Activated CD4-positive, alpha-beta T cell treated with anti-CD3 and anti-CD28 coated beads, Interleukin-2, Interleukin-6, amounts not matched to agents 100 ng/mL and 50 ng/mL, durations not matched to agents 16 hours and 8 hours (primary cell): ENCODE measurements at places on chromosomes 6 and 20.

DNA sequence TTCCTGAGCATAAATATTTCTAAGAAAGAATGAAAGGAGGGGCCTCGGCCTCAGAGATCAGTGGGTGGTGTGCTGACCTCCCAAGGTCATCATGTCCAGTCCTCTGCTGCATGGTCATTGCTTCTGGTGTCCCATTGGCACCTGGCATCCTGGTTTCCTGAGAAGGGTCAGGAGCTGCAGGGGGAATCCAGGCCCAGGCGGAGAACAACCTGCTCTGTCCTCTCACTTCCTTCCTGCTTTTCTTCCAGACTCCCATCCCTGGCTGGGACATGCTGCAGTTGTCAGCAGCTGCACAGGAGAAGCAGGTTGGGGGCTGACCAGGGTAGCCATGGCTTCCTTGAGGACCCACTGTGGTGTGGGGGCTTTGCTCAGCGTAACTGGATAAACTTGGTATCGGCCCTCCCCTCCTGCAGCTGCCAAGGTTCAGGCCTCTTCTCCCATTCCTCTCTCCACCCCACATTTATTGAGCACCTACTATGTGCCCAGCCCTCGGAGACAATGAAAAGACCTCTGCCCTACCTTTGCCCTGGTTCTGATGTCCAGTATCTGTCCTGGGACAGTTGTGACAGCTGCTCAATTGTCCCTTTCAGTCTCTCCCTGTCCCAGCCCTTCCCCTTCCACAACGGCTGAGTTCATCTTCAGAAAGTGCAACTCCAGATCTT lies 155.2 kb downstream of the CEBPB start:
- DNase-seq, result no peak

GRCh38 chr6:131678442-131678841 lies 22.8 kb downstream of the OR2A4 start:
- no peak for DNase-seq

- DNase-seq, result no peak
These were observed 42.8 kb downstream of the MAP3K5 start for GRCh38 chr6:136749359-136749997.

GRCh38 chr6:139525415-139525814 lies 151.0 kb upstream of the CITED2 start:
- no peak for DNase-seq

- no peak for DNase-seq
These were observed 235.3 kb upstream of the NRSN1 start for GRCh38 chr6:23890543-23891227.

DNA sequence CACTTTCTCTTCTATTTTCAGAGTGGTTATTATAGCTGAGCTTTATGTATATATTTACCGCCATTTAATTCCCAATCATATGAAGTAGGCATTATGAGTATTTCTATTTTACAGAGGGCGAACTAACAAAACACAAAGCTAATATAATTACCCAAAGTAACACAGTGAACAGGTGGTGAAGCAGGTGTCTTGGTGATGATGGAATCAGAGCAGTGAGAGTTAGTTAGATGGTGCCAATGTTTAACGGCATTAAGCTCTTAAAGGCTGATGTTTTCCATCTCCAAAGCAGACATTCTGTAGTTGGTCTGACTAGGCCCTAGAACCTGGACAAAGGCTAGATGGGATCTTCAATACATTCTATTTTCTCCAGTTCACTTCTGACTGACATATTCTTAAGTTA lies 551.1 kb upstream of the SYNCRIP start:
- no peak for DNase-seq

DNA sequence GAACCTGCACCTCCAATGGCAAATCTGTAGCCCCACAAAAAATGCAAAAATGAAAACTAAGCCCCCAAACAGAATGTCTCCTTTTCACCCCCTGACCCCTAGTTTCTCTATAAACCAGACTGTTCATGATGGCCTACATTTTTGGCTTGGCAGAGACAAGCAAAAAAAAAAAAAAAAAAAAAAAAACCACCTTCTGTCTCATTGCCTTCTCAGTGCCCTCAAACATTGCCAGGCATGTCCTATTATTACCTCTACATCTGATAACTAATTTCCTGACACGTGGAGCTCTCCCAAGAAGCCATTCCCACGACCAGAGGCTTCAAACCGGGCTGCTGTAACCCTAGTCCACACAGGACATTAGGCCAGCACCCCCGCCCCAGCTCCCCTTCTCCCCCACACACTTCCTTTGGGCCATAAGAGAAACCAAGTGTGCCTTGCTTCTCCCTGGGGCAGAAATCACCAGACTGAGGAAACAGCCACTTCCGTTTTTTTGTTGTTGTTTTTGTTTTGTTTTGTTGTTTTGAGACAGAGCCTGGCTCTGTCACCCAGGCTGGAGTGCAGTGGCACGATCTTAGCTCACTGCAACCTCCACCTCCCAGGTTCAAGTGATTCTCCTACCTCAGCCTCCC lies 65.4 kb downstream of the GPR6 start:
- DNase-seq, result no peak

GRCh38 chr20:10876558-10876957 lies 202.8 kb upstream of the JAG1 start:
- no peak for DNase-seq

- no peak for DNase-seq
These were observed 40.5 kb downstream of the FKBP5 start for GRCh38 chr6:35648203-35648602.

- DNase-seq, result peak; percentile 75
These were observed 578 bp downstream of the RGL2 start for GRCh38 chr6:33297956-33298772.

DNA sequence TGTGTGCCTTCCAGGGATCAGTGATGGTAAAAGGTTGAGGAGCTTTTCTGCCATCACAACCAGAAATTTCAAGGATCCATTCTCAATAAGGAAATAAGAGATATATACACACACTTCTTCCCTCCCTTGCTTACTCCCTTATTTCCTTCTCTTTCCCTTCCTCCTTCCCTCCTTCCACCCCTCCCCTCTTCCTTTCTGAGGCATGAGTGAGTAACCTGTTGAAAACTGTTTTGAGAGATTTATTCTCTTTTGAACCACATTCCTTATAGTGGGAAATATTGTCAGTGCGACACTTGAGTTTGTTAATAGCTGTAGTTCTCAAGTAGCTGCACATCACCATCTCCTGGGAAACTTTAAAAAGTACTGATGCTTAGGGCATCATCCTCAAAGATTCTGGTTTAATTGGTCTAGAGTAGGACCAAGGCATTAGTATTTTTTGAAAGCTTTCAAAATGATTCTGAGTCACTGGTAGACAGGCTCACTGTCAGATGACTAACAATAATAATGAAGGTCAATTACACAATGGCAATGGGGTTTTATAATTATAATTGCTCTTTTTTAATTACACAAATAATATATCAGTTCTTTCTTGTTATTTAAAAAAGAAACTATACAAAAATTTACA lies 109.9 kb downstream of the POPDC3 start:
- no peak for DNase-seq

- DNase-seq, result no peak
These were observed 4.2 kb downstream of the C6orf136 start for GRCh38 chr6:30651143-30651542.

DNA sequence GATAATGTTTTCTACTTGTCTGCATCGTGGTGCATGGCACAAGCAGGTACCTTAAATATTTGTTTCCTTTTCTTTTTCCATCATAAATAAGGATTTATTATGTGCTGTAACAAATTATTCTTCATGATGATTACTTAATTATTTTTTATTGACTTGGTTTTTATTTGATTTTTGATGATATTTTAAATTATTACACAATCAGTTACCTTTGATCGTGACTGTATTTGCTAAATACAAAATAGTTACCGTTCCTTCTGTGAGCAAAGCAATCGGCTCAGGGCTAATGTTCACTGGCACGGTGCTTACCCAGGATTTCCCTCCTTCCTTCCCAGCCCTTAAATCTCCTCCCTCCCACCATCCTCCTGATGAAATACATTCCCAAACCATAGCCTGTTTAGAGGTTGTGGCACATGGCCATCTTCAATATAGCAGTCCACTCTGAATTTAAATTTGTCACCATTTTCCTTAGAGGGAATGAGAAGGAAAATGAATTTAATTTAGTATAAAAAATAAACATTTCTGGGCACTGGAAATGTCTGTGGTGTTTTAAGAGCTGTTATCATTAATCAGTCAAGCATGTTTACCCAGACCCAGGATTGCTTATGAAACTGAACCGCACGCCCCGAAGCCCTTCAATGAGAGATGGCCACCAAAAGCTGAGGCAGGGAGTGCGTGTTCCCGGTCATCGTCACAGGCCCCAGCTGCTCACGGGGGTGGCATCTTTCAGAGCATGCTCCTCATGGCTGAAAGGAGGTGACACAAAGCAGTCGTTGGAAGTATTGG lies 23.0 kb upstream of the EXOC2 start:
- no peak for DNase-seq
